ENCODE measurements at places on chromosomes 16 and 17. TPM values are rescaled to one million over a fixed set of nuclear protein-coding genes. Genes with fewer than 3 reads are reported as not detected.
A peak's percentile ranks its signal among the peaks of the same experiment; 100 is the strongest.

DNA sequence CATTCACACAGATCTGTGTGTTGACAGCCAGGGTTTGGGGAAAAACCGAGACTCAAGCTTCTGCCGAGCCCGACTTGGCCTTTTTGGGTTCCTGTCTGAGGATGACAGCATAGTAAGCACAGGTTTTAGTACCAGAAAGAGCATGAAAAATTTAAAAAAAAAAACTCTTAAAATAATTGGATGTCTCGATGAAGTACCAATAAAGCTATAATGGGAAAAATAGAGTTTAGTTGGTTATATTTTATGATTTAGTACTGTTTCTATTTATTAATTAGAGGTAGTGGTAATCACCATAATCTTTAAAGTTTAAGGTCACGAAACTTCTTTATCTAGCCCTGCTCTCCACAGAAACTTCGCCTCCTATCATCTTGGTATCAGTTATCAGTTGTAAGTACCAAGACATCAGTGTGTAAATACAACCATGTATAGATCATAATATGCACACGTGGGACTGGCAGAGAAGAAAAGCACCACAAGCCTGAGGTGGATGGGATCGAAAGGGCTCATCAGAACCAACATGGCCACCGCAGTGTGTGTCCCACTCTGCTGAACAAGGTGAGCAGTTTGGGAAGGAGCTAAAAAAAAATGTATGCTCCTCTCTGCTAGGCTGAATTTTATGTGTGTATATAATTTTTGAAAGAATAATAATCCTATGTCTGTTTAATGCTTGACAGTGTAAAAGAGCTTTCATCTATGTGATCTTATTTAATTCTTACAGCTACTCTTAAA lies 14.4 kb upstream of the EEF2K start:
- H3K27me3 ChIP-seq = no peaks in the 10 kb centered on the region
- peak overlapping the region; percentile 98 for H3K27ac ChIP-seq
- H3K36me3 ChIP-seq = no peaks in the 10 kb centered on the region
- no peaks in the 10 kb centered on the region for H3K4me1 ChIP-seq
- no peak for DNase-seq

DNA sequence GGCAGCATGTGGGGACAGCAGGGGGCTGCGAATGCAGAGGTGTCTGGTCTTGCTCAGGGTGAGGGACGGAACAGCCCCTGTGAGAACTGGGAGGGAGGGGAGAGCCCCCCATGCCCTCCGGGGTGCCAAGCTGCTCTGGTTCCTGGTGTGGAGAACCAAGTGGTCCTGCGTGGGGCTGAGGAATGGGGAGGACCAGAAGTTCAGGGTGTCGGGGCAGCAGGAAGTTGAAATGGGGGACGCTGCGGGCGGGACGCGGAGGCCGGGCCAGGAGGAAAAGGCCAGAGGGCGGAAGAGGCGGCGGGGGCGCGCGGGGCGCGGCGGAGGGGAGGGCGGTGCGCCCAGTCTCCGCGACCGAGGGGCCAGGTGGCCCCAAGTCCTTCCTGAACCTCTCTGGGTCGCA lies 3.6 kb downstream of the ALDH3A1 start:
- H3K4me1 ChIP-seq = peaks cover 24% of the 10 kb centered on the region
- no peaks in the 10 kb centered on the region for H3K27me3 ChIP-seq
- peak overlapping the region; percentile 66 for H3K27ac ChIP-seq
- H3K4me3 ChIP-seq = peak overlapping the region; percentile 33
- no peaks in the 10 kb centered on the region for H3K36me3 ChIP-seq

Gene NFATC3
- 92.1 TPM for total RNA-seq

DNA sequence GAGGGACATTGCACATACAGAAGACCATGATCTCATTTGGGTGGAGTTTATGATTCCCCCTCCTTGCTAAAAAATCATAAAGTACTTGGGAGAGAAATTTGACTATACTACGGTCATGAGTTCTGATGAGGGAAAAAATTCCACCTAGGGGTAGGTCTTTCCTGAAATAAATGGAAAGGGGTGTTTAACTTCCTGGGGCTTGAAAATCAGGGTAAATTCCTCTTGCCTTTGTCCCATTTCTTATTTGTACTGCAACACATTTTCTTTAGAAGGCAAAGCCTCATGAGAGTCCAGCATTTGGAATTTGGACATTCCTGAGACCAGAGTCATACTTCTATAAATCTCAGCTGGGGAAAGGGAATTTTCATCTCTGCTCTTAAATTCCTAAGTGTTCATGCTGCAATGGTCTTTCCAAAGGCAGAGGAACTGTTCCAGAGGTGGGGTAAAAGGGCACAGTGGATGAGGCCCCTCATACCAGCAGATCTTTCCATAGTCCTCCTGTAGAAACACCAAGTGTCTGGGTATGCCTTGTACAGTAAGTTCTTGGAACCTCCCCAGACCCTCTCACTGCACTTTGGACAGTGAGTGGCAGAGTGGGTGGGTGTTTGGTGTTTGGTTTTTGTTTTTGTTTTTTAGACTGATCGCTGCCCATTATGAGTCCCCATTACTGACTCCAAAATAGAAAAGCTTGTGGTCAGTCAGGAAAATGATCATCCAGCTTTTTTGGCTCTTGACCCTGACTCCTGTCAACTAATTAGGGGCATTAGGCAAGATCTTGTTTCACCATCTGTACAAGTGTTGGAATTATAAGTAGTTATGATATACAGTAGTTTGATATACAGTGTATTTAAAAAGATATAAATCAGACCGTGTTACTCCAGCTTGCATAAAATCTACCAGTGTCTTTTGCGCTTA lies 6.0 kb downstream of the LYRM1 start:
- H3K27me3 ChIP-seq = no peaks in the 10 kb centered on the region
- peaks cover 3% of the 10 kb centered on the region for H3K4me1 ChIP-seq
- no peaks in the 10 kb centered on the region for H3K36me3 ChIP-seq
- no peak overlapping the region for H3K4me3 ChIP-seq

DNA sequence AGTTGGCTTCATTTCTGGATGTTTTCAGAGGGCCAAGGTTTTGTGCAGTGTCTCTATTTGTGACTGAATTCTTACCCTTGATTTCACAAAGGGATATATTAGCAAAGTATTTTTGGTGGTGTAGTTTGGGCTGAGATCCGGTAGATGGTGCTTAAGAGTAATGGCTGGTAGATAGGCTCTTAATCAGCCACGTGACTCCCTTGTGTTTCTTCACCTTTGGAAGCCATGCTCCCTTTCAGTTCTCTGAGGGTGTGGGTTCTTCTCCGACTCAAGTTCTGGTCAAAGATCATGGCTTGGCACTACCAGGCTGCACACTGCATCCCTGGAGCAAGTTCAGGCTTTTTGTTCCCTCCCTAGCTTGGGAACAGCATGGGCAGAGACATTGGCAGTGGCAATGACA lies 887.3 kb downstream of the CDH8 start:
- H3K4me3 ChIP-seq = no peak overlapping the region
- no peak for DNase-seq
- no peak overlapping the region for H3K27ac ChIP-seq
- no peaks in the 10 kb centered on the region for H3K27me3 ChIP-seq
- H3K36me3 ChIP-seq = no peaks in the 10 kb centered on the region
- H3K4me1 ChIP-seq = no peaks in the 10 kb centered on the region

Gene CUEDC1
- 55.5 TPM for total RNA-seq

Gene WSB1
- total RNA-seq = 218 TPM

GRCh38 chr17:58204796-58205195 lies 12.3 kb downstream of the EPX start:
- no peak overlapping the region for H3K4me3 ChIP-seq
- no peaks in the 10 kb centered on the region for H3K4me1 ChIP-seq
- no peak overlapping the region for H3K27ac ChIP-seq

DNA sequence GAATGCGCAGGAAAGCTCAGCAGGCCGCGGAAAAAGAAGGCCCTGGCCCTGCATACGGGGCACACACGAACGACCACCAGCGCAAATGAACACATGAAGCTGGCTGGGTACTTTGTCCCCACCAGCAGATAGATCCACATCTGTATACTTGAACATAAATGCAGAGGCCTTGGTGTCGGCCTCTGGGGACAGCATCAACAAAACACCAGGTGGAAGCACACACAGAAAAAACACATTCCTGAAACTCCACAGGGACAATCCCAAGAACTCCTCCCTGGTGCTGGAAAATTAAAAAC lies 606 bp upstream of the ZBTB4 start:
- H3K27ac ChIP-seq = peak overlapping the region; percentile 100
- H3K4me3 ChIP-seq = peak overlapping the region; percentile 91
- H3K4me1 ChIP-seq = peaks cover 59% of the 10 kb centered on the region

Gene COPZ2
- 40.5 TPM for total RNA-seq

DNA sequence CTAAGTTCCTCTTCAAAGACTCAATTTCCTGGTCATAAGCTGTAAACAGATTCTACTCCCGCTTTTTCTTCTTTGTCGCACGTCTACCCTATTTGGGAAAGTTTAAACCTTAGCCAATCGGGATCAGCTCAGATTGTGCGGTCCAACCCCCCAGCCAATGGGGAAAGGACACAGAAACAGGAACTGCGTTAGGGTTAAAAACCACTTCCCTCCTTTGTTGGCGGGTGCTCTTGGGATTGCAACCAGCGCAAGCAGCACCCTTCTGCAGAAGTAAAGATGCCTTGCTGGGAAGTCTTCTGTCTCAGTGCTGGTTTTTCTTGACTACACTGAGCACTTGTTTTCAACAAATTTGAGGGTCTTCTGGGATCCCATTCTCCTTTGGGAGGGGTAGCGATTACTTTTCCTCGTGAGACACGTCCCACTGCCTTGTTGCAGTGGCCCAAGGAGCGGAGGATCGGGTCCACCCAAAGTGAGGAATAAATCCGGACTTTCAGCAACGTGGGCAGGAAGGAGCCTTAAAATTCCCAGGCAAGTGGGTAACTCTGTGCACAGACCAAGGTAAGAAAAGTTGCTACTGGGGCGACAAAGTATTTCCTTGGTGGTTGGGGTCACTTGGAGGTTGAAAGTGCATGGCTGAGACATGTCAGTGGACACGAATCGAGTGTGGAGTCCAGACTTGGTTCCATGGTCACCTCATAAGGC lies 1.0 kb upstream of the YPEL3 start:
- peak overlapping the region; percentile 55 for H3K4me3 ChIP-seq
- no peak for DNase-seq
- no peaks in the 10 kb centered on the region for H3K27me3 ChIP-seq

GRCh38 chr16:55009581-55009980 lies 78.9 kb downstream of the IRX5 start:
- DNase-seq = no peak
- no peaks in the 10 kb centered on the region for H3K36me3 ChIP-seq
- H3K27me3 ChIP-seq = no peaks in the 10 kb centered on the region
- H3K27ac ChIP-seq = no peak overlapping the region
- no peak overlapping the region for H3K4me3 ChIP-seq

DNA sequence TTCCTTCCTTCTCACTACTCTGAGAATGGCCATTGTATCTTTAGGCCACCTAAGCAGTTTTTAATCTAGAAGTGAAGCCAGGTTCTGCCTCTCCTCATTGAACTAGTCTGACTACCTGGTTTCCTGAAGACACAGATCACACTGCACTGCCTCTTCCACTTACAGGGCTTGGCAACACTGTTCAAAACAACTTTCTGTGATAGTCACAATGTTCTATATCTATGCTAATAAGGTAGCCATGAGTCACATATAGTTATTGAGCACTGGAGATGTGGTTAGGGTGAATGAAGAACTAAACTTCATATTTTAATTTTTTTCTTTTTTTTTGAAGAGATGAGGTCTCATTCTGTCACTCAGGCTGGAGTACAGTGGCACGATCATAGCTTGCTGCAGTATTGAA lies 26.9 kb downstream of the RND2 start:
- H3K27me3 ChIP-seq = no peaks in the 10 kb centered on the region
- DNase-seq = no peak
- no peak overlapping the region for H3K27ac ChIP-seq

- DNase-seq = no peak
- peak overlapping the region; percentile 67 for H3K27ac ChIP-seq
- no peaks in the 10 kb centered on the region for H3K36me3 ChIP-seq
- no peaks in the 10 kb centered on the region for H3K27me3 ChIP-seq
Observed at GRCh38 chr17:21276264-21276588, 8.3 kb upstream of the MAP2K3 start.

GRCh38 chr16:58789351-58789750 lies 55.2 kb upstream of the GOT2 start:
- no peak overlapping the region for H3K4me3 ChIP-seq
- no peaks in the 10 kb centered on the region for H3K4me1 ChIP-seq
- no peaks in the 10 kb centered on the region for H3K36me3 ChIP-seq

DNA sequence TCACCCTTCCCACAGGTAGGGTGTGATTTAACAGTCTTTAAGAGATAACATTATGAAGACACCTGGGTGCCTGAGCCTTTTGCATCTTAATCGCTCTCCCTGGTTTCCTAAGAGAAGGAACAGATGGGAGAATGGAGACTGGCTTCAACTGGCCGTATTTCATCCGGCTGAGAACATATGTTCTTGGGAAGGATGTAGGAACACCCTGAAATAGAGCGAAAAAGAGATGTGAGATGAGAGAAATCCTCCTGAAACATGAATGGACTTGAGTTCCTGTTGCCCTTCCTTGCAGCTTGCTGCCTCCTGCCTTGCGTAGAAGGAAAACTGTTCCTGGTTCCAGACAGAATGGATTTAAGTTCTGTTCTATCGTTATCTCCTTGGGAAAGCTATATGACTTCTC lies 385.4 kb upstream of the RBFOX1 start:
- H3K4me3 ChIP-seq = no peak overlapping the region
- H3K4me1 ChIP-seq = no peaks in the 10 kb centered on the region
- DNase-seq = no peak
- no peaks in the 10 kb centered on the region for H3K27me3 ChIP-seq

GRCh38 chr17:70195091-70195490 lies 25.8 kb downstream of the KCNJ2 start:
- H3K4me3 ChIP-seq = no peak overlapping the region
- H3K27ac ChIP-seq = no peak overlapping the region
- H3K36me3 ChIP-seq = no peaks in the 10 kb centered on the region
- no peaks in the 10 kb centered on the region for H3K4me1 ChIP-seq

All from tibial nerve (tissue), 4 donors.